Anterior cingulate cortex (tissue), 58 donors: ENCODE measurements at places on chromosomes 2 and 18.

GRCh38 chr18:35130236-35130635, 89.0 kb downstream of the MAPRE2 start:
- no peak for DNase-seq

- DNase-seq, result no peak
Observed at GRCh38 chr2:7045601-7046590, 128.7 kb downstream of the RNF144A start.

GRCh38 chr2:48365476-48365875, 164.5 kb upstream of the STON1 start:
- no peak for DNase-seq

- DNase-seq, result no peak
Observed at GRCh38 chr2:62461707-62462106, 44.3 kb downstream of the TMEM17 start.

GRCh38 chr2:149799013-149799705, 211.6 kb upstream of the MMADHC start:
- DNase-seq, result no peak

DNA sequence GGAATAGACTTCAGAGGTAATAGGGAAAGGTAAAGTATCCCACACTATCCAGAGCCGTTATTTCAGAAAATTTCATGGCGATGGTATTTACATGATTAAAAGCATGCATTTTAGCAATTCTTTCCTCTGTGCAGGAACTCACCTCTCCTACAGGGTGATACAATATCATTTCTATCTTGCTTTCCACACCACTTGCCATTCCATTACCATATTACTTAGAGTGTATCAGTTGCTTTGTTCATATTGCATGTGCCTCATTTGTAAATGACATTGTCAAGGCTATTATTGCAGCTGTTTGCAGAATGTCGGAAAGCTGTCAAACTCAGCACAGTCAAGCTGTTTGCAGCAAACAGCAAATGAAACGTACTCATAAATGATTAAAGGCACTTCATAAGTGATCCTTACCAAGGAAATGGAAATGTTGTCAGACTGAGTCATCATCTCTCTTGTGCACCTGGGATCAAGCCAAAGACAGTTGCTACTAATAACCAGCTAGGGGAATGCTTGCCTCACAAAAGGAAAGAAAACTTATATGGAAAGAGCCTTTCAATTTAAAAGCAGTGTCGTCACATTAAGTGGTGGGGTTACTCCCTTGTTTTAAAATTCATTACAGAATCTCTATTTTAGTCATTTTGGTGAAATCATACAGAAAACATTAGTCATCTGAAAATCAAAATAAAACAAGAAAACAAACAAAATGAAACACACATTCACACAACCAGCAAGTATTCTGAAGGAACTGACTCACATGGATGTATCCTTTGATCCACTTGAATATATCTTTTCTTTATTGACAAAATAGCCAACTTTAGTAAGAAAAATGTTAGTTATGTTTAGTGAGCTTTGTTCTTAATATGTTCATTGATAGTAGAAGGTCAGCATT, 1064.1 kb upstream of the CNTNAP5 start:
- no peak for DNase-seq

- DNase-seq, result no peak
Observed at GRCh38 chr18:46220116-46220515, 115.9 kb downstream of the HAUS1 start.

GRCh38 chr2:161796192-161796591, 172.0 kb downstream of the SLC4A10 start:
- peak; percentile 3 for DNase-seq

DNA sequence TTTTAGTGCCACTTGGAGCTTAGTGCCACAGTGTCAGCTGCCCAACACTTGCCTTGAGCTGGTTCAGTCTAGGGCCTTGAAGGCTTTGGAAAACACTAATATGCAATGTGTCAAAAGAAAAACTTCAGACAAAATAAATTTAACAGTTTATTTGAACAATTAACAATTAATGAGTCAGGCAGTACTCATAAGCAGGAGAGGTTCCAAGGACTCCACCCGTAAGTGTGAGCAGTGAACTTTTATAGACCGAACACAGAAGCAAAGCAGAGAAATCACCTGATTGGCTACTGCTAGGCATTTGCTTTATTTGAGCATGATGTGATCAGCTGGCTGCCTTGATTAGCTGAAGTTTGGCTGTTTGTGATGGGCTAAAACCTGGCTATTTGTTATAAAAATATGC, 49.5 kb upstream of the TBC1D8 start:
- no peak for DNase-seq

GRCh38 chr2:112706170-112706664, 14.6 kb upstream of the NT5DC4 start:
- no peak for DNase-seq

DNA sequence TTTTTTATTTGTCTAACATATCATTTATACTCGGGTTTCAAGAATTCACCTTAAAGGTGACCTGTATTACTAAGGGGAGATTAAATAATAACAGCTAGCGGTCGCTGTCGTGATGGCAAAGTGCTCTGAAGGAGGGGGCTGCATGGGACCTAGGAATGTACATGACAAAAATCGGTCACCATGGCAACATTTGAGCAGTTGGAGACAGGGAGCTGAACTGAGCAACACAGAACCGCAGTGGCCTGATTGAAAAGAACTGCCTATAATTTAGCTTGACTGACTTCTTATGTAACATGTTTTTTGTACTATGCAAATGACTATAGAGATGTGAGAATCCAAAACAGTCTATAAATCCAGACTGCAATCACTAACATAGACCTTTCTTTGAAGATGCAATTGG, 34.3 kb upstream of the EPHA4 start:
- no peak for DNase-seq

DNA sequence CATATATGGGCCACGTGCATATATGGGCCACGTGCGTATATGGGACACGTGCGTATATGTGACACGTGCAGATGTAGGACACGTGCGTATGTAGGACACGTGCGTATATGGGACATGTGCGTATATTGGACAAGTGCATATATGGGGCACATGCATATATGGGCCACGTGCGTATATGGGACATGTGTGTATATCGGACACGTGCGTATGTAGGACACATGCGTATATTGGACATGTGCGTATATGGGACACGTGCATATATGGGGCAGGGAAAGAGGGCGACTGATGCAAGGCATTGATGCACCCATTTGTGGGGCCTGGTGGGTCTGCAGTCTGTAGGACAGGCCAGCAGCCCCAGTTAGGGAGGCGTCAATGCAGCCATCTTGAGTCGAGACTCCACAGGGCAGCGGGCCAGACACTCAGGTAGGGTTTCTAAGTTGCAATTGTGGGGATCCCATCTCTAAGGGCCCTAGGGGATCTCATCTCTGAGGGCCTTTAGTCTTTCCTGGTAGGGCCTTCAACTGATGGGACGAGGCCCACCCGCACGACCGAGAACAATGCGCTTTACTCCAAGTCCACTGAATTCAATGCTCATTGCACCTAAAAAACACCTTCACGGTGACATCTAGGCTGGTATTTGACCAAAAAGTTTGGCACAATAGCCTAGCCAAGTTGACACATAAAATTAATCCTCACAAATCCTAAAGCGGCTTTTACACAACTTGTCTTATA, 92.3 kb upstream of the ZNF516 start:
- DNase-seq, result no peak

DNA sequence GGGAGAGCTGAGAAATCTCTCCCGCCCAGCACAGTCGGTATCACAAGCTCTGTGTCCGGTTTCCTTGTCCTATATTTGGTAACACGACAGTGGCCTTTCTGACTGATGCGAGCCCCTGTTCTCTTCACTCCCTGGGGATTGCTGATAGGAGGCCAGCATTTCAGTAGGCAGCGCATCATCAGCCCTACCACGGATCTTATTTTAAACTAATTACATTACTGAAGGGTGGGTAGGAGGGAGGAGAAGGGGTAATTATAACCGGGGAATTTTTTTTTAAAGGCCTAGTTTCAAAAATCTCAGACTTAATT, 125.6 kb upstream of the LGALSL start:
- no peak for DNase-seq

DNA sequence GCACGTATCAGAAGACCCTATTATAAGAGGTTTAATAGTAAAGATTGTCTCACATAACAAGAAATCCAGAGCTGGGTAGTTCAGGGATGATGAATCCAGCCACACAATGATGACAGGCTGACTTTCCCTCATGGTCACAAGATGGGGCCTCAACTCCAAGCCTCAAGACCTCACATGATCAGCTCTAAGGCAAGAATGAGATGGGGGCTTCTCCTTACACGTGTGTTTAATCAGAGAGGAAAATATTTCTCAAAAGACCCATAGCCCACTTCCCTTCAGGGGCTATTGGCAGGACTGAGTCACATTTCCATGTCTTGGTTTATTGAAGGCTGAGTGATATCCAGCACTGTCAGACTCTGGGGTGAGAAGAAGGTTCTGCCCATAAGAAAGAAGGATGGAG, 100.2 kb upstream of the FOSL2 start:
- DNase-seq, result no peak

GRCh38 chr2:235493402-235493774, 455 bp upstream of the AGAP1 start:
- no peak for DNase-seq

DNA sequence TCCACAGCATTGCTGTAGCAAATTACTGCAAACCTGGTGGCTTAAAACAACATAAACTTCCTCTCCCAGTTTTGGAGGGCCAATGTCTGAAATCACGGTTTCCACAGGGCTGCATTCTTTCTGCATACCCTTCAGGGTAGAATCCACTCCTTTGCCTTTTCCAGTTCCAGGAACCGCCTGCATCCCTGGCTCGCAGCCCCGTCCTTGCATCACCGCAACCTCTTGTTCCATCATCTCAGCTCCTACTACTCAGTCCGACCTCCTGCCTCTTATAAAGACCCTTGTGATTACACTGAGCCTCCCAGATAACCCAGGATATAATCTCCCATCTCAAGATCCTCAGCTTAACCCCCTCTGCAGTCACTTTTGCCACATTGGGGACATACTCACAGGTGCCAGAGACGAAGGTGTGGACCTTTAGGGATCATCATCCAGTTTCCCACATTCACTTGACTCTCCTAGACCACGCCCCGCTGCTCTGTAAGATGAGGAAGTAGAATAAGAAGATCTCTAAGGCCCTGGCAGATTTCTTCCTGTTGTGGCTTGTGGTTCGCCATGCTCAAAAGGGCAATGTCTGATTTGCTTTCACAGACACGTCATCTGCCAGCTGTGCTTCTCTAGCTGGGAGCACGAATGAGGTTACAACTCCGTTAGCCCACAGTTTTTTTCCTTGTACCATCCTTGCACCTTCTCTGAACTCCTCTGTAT, 103.6 kb upstream of the AGAP1 start:
- DNase-seq, result no peak

DNA sequence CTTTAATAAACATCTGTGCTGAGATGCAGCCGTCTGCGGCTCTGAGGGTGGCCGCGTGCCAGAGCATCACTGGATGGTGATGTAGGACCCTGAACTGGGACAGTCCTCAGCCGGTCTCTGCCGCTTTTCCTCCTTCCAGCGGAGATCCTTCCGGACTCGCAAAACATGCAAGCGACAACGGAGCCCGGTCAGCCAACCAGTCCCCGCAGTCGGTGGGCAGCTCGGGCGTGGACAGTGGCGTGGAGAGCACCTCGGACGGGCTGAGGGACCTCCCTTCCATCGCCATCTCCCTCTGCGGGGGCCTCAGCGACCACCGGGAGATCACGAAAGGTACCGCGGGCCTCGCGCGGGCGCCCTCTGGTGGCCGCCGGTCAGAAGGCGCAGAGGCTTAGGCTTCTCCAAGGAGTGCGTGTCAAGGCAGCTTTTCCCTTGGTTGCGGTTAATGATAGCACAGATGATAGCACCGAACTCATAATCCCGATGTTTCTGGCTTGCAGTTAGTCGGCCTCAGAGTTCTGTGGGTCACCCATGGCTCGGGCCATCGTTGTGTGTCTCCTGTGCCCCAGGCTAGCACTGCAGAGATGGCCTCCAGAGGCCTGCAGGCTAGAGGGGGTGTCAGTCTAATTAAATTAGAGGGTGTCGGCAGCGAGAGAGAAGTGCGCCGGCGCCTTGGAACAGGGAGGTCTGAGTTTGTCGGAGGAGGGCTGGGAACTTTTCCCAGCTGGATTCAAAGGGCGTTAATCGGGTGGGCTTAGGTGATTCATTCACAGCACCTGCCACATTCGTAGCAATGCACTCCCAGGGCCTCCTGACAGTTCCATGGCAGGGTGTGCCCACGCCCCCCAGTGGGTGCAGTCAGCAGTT, 38.5 kb downstream of the LPIN1 start:
- peak; percentile 28 for DNase-seq

GRCh38 chr18:58150772-58151171, 106.7 kb downstream of the NEDD4L start:
- DNase-seq, result no peak

DNA sequence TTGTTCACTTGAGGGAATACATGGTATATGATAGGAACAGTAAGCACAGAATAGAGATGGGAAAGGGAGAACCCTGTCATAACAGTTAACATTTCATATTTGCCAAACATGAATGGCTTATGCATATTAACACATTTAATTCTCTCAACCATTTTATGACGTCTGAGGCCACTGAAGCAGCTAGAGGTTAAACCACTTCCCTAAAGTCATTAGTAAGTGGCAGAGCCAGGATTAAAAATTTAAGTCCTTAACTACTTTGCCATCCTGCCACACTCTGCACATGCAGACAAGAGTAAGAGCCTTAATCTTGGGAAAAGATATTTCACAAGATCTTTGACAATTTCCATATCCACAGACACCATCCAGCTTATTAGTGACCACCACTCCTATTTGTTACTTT, 2.1 kb downstream of the LIPT1 start:
- no peak for DNase-seq

DNA sequence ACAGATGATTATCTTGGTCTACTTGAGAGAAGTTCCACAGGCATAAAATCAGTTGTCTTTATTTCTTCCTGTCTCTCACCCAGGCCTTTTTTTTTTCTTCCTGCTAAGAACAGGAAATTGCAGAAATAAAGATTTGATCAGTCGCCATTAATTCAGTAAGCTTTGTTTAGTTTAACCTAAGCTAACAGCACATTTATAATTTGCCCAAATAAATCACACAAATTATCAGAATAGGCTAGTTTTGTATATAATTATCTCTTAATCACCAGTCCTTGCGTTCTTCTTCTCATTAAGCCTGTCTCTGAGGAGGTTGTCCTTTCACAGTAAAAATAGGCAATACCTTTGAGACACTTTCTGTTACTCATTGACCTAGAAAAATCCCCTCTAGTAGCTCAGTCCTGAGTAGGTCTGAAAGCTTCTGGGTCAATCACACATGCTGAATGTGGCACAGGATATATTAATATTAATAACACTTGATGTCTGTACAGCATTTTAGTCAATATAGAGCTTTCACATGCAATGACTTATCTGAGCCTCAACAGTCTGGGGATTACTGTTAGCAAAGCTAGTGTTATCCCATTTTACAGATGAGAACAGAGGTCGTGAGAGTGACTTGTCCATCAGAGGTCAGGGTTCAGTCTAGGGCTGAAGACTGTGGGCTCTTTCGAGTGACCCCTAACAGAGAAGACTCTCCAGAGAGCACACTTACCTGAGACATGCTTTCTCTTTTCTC, 11.2 kb upstream of the STK17B start:
- DNase-seq, result no peak
